ENCODE measurements at places on chromosomes 2 and 18.

GRCh38 chr2:28074137-28074536 is 183.6 kb downstream of the BABAM2 start:
- no peak for DNase-seq

DNA sequence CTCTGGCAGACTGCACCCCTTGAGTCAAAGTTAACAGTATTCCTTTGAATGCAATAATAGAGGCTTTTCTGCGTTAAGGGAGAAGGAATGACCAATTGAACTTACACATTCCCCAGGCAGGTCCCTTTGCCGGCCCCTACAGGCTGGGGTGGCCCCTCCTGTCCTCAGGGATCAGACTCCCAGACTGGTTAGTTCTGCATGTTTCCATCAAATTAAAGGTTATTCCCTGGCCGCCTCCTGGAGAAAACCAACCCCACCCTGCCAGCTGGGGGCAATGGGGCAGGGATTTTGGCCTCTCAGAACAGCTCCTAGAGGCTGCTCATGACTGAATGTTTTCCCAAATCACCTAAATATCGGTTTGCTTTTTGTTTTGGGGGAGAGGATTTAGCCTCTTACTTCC is 199.6 kb downstream of the MGAT5 start:
- DNase-seq = no peak

DNA sequence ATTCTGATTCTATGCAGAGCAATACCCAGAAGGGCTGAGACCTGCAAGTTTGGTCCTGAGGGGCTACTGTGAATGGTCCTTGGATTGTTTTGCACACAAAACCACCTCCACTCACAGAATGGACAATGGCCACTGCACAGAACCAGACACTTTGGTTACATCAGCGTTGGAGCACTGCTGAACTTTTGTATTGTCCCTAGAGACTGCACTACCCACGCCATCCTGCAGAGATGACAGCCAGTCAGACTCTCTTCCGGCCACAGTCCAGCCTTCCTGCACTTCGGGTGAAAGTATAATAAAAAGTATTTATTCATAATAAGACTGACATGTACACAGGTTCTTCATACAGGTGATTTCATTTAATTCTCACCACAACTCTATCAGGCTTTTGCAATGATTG is 35.7 kb downstream of the CELF4 start:
- no peak for DNase-seq

DNA sequence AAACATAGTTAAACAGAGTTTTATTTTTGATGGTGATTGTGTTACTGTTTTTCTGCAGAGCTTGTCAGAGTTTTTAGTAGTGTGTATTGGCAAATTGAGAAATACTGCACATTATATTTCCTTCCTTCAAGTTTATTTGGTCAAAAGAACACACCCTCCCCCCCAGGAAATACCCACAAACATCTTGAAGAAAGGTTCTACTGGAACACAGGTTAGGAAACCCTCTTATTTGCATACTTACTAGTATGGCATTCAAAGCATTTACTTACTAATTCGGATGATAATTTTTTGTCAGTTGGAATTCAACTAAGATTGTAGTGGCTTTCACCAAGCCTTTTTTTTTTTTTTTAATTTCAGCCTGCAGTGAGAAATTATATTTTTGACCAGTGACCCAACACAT is 9.1 kb downstream of the CAB39 start:
- no peak for DNase-seq

- no peak for DNase-seq
These were observed 802.7 kb downstream of the RNF144A start for GRCh38 chr2:7719876-7720275.

DNA sequence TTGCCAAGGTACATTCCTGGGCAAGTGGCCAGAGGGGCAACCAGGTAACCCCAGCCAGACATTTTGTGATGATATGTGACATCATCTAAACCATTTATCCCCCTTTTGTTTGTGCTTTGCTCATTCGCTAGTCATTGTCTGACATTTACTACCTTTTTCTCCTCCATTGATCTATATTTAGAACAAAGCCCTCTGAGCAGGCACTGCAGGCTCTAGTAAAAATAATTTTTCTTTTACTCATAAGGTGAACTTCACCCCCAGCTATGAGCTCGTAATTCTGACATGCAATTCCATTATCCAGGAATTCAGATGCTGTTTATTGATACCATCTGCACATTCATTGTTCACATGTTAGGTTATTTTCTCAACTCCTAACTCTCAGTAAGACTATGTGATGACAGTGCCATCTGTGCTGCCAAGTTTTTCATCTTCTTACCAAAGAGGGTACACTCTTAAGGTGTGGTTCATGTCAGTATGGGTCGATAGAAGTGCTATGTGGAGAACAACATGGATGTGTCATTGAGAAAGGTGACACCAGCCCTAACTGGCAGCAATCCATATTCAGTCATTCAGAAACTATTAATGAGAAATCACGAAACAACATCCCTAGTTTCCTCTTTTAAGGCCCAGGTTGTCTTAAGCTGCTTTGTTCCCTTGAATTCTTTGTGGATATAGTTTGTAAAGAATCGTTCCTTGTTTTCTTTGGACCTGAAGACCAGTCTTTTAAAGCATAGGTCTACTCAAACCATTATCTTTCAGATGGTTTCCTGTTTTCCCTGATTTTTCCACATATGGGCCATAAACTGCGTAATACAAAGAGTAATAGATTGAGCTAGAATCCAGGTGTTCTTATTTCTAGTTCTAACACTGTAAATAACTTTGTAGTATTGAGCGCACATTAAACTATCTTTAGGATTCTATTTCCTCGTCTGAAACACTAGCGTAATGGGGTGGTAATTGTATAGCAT is 978.1 kb upstream of the CDH2 start:
- no peak for DNase-seq

- DNase-seq = no peak
These were observed 38.4 kb upstream of the FZD5 start for GRCh38 chr2:207808119-207808518.
